ENCODE measurements at places on chromosomes 2 and 18.

DNA sequence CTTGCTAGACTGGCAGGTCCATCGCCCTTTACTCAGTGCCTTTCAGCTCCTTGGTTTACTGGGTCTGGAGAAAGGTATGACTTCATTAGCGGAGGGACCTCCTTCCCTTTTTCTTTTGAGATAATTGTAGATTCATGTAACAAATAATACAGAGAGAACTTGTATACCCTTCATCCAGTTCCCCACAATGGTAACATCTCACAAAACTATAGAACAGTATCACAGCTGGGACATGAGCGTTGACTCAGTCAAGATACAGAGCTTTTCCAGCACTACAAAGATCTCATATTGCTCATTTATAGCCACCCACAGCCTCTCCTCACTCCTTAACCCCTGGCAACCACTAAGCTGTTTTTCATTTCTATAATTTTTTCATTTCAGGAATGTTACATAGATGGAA lies 59.8 kb downstream of the ZNF532 start:
- DNase-seq = no peak

GRCh38 chr2:228699888-228700287 lies 518.4 kb upstream of the SPHKAP start:
- DNase-seq = no peak

DNA sequence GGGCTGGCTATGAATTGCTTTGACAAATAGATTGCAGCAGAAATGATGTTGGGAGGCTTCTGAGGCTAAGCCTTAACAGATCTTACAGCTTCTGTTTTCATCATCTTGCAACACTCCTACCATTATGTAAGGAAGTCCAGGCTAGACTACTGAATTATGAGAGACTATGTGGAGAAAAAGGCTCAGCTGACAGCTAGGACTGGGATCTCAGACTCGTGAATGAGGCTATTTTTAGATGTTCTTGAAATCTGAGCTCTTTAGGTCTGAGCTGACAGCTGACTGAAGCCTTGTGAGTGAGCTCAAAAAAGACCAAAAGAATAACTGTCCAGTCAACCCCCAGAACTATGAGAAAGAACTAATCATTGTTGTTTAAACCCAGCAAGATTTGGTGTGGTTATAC lies 70.3 kb downstream of the VWC2L start:
- no peak for DNase-seq

DNA sequence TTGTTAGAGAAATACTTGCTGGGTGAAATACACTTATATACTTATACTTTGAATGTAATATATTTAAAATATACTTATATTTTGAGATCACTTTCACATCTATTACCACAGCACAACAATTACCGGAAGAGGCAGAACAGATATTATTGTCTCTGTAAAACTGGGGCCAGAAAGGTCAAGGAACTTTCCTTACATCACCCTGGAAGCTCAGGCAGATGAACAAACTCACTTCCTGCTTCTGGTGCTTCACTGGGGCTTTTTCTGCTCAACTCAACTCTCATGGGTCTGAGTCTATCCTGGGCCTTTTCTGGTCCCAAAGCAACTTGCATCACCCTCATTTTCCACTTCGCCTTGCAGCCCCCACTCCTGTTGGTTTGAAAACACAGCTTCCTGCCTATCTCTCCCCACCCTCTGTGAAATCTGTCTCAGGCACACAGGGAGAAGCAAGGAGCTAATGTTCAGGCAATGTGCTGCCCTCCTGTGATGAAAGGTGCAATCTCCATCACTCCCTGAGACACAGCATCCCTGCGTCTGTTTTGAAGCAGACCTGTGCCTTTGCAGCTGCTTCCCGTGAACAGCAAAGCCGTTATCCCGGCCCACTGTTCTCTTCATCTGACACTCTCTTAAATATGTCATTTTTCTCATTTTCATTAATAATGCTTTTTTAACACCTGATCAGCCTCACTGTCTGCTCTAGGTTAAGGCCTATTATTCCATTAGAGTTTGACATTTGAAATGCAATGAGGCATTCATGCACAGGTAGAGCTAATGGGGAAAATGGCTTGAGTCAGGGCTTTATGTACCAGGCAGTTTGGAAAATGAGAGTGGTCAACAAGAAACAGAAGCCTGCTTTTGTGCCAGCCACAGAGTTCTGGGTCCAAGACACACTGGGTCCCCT lies 251.9 kb upstream of the CHAC2 start:
- no peak for DNase-seq

DNA sequence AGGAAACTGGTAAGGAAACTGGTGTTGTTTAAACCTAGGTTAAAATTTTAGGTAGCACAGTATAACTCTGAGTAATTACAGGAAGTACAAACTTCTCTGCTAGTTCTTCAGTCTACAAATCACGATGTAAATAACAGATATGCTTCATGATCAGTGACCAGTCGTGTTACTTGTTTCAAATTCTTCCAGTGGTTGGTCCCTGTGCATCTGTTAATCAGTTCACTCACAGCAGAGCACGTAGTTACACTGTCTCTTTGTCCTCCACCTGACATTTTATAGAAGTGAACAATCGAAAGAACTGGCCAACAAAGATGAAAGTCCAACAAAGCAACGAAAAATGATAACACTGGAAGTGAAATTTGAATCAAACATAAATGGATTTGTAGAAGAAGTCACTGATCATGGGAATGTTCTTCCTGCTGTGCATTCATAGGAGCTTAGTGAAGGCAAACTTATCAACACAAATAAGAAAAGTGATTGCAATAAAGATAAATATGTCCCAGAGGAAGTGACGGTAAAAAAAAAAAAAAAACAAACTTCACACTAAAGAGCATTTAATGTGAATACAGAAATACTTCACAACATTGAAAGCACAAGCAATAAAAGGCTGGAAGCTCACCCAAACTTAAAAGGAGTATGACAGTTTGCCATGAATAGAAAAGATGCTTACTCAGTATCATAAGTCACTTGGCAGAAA lies 7.0 kb downstream of the EIF2AK2 start:
- DNase-seq = no peak

GRCh38 chr2:145887915-145888314 lies 1368.0 kb upstream of the ZEB2 start:
- DNase-seq = no peak

- no peak for DNase-seq
Measured at GRCh38 chr2:48116497-48116896, 210.2 kb upstream of the FBXO11 start.

DNA sequence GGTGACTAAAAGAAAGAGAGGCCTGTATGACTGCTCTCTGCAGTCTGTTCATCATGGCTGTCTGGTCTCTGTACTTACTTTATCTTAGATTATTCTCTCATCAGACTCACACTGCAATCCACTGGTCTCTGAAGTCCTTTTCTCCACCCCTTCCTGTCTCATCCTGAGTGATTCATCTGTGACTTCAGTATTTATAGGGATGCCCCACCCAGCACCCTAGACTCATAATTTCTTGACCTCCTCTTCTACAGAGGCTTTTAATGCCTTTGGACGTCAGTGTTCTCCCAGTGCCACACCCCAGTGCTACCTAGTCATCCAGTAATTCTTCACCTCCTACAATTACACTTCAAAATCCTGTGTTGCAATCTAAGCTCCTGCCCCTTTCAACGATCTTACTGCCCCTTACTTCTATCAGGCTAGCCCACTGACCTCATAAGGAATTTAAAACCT lies 14.9 kb upstream of the ITPRID2 start:
- no peak for DNase-seq

- no peak for DNase-seq
Measured at GRCh38 chr2:133483181-133483580, 85.1 kb downstream of the NCKAP5 start.

- peak; percentile 95 for DNase-seq
Measured at GRCh38 chr2:69253611-69254301, 133.3 kb downstream of the GFPT1 start.

DNA sequence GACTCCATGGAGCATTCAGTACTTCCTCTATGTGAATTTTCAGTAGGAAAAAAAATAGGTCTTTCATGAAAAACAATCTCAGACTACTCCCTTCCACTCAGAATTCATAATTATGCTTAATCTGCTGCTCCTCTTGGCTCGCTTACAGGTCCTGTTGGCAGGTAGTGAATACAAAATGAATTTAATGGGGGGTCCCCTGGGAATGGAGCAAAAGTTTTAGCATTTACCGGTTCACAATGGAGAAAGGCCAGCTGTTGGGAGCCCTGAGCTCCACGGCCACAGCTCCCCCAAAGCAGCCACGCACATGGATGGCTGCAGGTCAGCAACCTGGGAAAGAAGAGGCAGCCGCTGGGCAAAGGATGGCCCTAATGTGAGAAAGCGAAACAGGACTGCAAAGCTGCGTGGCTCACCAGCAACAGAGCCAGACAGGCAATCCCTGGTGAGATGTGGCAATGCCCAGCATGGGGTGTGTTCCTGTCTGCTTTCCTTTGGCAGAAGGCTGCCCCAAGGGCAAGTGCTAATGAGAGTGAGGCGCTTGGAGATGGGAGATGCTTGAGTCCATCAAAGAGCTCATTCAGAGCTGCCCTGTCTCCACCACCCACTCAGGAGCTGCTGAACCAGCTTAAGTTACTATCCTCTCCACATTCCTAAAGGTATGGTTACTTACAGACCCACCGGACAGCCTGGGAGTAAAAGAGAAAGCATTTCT lies 447.4 kb downstream of the EPHA4 start:
- DNase-seq = no peak

GRCh38 chr2:232117413-232117812 lies 155.9 kb downstream of the DIS3L2 start:
- DNase-seq = no peak

DNA sequence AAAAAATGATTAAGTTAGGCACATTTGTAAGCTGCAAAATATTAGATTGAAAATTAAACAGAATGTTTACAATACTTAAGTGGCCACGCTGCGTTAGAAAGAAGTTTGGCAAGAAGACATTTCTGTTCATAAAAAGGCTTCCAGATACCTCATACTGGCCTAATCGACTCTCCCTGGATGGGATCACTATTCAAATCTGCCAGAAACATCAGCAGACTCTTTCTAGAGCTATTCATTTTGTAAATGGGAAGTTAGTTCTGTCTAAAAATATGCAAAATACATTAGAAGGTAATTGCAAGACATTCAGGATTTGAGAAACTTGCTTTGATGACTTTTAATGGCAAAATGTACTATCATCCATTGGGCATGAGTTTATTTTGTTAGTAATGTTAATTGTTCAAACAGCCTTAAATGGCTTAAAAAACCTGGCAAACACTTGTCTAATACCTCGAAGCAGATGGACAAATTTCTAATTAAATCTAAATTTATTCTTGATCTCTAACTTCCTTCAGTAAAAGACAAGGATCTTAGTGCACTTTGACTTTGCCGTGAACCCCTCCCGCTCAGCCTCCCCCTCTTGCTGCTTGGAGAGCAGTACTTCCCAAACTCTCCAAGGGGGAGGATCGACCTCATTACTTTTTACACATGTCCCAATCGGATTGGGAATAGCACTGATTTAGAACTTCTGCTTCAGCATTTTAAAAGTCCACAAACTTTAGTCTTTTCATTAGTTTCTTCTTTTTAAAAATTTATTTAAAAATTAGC lies 103.5 kb downstream of the SMIM21 start:
- no peak for DNase-seq

GRCh38 chr18:22882084-22882483 lies 51.0 kb upstream of the RBBP8 start:
- DNase-seq = no peak

DNA sequence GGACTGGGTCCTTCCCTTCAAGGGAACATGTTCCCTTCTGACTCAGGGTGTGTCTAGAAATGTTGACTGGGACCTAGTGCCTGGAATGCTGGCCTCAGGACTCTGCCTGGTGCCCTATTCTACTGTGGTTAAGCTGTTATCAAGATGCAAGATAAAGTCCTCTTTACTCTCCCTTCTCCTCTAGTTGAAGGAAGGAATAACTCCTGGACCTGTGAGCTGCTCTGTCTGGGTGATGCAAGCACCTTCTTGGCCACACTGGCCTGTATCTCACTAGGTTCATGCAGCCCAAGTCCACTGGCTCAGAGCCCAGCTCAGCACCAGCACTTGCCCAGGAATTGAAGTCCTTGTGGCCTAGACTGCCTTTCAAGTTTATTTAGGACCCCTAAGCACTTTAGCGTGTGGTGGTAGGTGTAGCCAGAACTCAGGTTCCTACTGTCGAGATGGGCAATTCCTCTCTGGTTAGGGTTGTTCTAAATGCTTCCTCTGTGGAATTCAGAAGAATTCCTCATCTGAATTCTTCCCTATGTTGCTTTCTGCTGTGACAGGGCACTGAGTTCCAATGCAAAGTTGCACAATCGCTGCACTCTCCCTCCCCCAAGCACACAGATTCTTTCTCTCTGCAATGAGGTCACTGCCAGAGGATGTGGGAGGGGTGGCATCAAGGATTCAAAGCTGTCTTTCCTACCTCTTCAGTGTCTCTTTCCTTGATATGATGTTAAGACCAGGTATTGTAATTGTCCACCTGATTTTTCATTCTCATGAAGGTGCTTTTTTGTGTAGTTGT lies 54.7 kb downstream of the VWC2L start:
- no peak for DNase-seq

GRCh38 chr2:69464575-69464974 lies 27.3 kb upstream of the NFU1 start:
- DNase-seq = peak; percentile 8

- no peak for DNase-seq
Measured at GRCh38 chr2:208319391-208319790, 53.3 kb downstream of the PIKFYVE start.

DNA sequence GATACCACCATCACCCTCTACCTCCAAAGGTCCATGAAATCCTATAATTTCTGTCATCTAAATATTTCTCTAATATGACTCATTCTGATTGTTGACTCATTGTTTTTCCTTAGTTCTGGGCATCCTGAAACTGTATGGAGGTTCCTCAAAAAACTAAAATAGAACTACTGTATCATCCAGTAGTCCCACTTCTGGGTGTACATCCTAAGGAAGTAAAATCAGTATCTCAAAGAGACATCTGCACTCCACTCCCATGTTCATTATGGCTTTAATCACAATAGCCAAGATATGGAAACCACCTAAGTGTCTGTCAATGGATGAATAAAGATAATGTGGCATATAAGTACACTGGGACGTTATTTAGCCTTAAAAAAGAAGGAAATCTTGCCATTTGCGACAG lies 125.8 kb upstream of the MYO3B start:
- DNase-seq = no peak

- DNase-seq = no peak
Measured at GRCh38 chr2:37707393-37707792, 36.0 kb upstream of the CDC42EP3 start.

GRCh38 chr18:75214332-75214690 lies 3.7 kb downstream of the TSHZ1 start:
- no peak for DNase-seq

DNA sequence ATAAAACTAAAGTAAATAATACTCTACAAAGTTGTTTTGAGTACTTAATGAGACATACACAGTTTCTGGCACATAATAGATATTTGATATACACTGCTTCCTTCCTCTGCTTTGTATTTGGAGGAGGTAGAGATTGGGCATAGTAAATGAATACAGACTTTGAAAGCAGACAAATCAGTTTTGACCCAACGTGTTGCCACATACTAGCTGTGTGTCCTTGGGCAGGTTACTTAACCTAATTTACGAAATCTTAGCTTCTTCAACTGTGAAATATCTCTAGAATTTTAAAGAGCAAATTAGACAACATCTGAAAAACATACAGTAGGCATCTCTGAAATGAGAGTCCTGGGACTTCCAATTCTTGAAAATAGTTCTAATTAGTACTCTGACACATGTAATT lies 425.4 kb downstream of the TGIF1 start:
- no peak for DNase-seq

Data from fibroblast of skin of left biceps (primary cell).